ENCODE measurements at places on chromosomes 7 and 10.

GRCh38 chr7:17069146-17069545, 187.4 kb upstream of the AGR3 start:
- no peak for DNase-seq

GRCh38 chr7:157414702-157415096, 77.9 kb downstream of the DNAJB6 start:
- no peak for DNase-seq

GRCh38 chr7:17234030-17234397, 64.4 kb upstream of the AHR start:
- DNase-seq = peak; percentile 16

DNA sequence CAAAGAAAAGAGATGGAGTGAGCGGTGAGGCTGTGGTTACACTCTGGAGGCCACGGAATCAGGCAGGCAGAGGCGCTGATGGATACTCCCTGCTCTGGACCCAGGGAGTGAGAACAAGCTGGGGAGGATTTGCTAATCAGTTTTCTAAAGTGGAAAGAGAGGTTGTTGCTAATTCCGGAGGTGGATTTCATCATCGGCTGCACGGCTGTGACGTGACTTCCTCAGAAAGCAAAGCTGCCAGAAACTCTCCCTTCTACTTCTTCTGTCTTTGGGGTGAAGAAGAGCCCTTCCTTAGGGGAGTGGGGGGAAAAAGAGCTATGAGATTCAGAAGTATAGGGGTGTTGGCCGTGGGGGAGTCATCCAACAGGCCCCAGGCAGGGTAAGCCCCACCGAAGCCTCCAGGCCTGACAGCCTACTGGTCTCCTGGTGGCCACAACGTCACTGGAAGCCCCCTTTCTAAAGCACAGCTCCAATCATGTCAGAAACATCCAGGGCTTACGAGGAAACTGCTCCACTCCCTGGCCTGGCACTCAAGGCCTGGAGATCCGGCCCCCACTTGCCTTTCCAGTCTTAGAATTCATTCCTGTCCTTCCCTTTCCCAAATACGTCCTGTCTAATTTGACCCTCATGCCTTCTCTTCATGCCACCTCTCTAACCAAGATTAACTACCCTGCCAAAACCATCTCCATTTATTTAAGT, 114.5 kb downstream of the HIP1 start:
- no peak for DNase-seq

GRCh38 chr10:129756912-129757901, 206.9 kb downstream of the EBF3 start:
- DNase-seq = no peak

GRCh38 chr7:39233851-39234529, 256.3 kb downstream of the POU6F2 start:
- no peak for DNase-seq

GRCh38 chr10:4278186-4278585, 493.2 kb upstream of the KLF6 start:
- DNase-seq = no peak

- no peak for DNase-seq
These were observed 248.2 kb downstream of the COBL start for GRCh38 chr7:51068401-51068800.

GRCh38 chr10:7818295-7819120, at the start of gene TAF3:
Gene TAF3 (plus strand): TSS chr10:7818505. CDS start chr10:7818710, 205 bp downstream.
- DNase-seq = peak; percentile 78

DNA sequence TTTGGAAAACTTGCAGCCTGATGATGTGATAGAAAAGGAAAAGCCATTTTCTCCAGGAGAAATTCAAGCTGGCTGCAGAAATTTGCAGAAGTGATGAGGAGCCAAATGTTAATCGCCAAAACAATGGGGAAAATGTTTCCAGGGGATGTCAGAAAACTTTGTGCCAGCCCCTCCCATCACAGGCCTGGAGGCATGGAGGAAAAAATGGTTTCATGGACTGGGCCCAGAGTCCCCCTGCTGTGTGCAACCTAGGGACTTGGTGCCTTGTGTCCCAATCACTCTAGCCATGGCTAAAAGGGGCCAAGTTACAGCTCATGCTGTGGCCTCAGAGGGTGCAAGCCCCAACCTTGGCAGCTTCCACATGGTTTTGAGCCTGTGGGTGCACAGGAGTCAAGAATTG, 41.0 kb downstream of the ADD3 start:
- no peak for DNase-seq

- DNase-seq = no peak
These were observed 158.0 kb downstream of the TRIL start for GRCh38 chr7:28800150-28800549.

- no peak for DNase-seq
These were observed 80.9 kb downstream of the LRRC4 start for GRCh38 chr7:127950233-127950935.

GRCh38 chr10:26780106-26780792, 80.5 kb downstream of the ABI1 start:
- DNase-seq = no peak

- DNase-seq = no peak
These were observed 5.5 kb downstream of the SFRP5 start for GRCh38 chr10:97766106-97766810.

DNA sequence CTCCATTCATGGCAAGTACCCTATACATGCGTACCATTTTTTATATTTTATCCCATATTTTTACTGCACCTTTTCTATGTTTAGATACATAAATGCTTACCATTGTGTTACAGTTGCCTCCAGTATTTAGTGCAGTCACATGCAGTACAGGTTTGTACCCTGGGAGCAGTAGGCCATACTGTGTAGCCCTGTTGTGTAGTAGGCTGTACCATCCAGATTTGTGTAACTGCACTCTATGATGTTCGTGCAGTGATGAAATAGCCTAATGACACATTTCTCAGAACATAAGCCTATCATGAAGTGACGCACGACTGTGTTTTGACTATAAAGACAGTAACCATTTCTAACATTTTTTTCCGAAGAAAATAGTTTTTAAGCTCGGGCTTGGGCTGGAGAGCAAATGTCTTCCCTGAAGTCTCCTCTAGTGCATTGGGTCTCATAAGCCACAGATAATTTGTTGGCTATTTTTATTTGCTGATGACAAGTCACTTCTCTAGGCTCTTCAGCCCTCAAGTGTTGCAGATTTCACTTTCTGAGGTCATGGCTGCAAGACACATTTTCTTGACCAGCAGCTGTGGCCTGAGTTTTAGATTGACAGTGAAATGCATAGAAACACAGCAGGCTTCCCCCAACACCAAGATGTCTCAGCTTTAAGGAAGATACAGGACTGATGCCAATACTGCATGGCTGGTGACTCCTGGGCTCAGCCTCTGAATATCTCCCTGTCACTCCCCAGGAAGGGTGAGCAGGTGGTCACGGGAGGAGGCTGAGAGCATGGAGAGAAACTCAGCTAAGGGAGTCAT, 26.9 kb downstream of the EPDR1 start:
- DNase-seq = no peak

GRCh38 chr7:70935854-70936253, 196.1 kb upstream of the GALNT17 start:
- no peak for DNase-seq

DNA sequence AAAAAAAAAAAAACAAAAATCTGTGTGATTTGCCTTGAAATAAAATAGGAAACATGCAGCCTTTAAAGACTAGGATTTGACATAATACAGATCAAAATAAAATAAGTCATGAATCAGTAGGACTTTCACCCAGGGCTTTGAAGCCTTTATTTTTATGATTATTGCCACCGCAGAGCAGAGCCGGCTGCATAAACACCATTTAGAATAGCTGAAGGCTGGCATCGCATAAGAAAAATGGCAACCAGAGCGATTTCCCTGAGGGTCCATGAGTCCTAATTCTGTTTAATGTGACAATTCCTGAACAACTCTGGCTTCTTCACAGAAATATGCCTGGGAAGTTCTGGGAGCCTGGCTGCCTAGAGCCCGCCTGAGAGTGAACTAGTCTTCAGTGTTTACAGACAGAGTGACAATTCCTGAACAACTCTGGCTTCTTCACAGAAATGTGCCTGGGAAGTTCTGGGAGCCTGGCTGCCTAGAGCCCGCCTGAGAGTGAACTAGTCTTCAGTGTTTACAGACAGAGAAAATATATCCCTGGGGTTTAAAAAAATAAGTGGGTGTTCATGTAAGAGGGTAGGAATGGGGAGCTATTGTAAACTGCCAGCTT, 112.0 kb downstream of the EEPD1 start:
- DNase-seq = no peak

GRCh38 chr7:122412883-122413282, 108.3 kb upstream of the FEZF1 start:
- DNase-seq = no peak

- DNase-seq = no peak
These were observed 157.5 kb upstream of the PDE1C start for GRCh38 chr7:32227746-32228145.

- DNase-seq = no peak
These were observed 8.5 kb downstream of the FAM53B start for GRCh38 chr10:124735491-124736286.

DNA sequence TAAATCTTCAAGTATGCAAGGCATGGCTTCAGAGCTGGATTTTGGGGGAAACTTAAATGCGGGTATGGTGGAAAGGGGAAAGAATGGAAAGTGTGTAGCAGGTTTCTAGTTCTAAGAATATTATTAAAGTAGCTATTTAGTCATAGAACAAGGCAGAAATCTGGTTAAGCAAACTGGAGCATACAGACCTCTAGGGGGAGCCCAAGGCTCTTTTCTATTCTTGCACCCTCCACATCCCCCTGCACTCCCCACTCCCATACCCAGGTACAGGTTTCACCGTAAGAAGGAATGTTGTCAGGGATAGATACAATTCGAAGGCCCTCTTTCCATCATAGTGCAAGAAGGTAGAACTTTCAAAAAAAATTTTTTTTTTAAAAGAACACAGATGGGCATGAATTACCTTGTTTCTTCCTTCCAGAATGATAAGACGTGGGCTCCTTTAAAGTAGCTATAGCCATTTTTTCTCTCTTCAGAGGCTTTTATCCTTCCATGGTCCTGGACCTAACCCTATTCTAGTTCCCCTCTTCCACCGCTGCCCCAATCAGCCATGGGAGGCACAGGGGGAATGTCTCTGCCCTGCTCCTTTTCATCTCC, 41.5 kb upstream of the SMIM30 start:
- DNase-seq = no peak

GRCh38 chr7:4794591-4795350, 19.3 kb downstream of the AP5Z1 start:
- DNase-seq = no peak

DNA sequence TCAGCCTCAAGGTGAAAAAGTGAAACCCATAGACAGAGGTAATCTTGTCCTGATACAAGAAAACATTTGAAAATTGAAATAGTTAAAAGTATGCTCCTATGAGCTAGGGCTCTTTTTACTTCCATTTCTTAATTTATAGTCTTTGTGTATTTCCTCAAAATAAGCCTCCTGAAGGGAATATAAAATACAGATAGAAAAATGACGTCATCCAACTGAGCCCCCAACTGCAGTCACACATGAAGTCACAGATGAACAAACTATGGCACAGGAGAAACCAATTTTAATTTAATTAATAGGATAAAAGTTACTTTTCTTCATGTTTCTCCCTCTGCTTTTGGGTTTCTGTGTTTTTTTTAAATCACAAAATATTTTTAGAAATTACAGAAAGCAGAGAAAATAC, 280.3 kb downstream of the HTR7 start:
- no peak for DNase-seq

GRCh38 chr10:104447906-104448305, 94.3 kb downstream of the CFAP58 start:
- no peak for DNase-seq

DNA sequence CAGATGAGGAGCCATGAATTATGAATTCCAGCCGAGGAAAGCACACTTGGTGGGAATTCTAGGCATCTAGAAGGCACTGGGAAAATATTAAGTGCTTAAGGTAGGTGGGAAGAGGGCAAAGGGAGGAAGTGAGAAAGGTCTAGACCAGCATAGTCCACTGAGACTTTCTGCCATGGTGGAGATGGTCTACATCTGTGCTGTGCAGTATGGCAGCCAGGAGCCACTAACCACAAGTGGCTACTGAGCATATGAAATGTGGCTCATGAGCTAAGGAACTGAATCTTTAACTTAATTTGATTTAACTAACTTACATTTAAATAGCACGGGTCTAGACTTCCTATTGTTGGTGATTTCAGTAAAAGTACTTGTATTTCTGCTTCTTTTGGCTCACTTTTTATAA, 82.5 kb upstream of the SEM1 start:
- DNase-seq = no peak

DNA sequence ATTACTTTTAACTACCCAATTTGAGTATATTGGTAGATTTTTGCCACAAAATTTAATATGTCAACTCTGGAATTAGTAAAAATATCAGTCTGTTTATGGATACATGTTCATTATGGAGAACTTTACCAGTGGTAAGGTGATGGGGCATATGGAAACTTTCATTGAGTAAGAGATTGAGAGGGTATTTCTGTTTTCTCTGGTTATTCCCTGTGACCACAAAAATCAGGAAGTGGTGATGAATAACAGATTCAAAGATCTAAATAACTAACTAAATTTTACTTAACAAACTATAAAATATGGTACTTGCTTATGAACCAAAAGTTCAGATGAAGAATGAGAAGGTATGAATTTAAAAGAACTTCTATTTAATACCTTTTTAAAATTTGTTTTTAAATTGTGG, 22.1 kb upstream of the STEAP4 start:
- DNase-seq = no peak

DNA sequence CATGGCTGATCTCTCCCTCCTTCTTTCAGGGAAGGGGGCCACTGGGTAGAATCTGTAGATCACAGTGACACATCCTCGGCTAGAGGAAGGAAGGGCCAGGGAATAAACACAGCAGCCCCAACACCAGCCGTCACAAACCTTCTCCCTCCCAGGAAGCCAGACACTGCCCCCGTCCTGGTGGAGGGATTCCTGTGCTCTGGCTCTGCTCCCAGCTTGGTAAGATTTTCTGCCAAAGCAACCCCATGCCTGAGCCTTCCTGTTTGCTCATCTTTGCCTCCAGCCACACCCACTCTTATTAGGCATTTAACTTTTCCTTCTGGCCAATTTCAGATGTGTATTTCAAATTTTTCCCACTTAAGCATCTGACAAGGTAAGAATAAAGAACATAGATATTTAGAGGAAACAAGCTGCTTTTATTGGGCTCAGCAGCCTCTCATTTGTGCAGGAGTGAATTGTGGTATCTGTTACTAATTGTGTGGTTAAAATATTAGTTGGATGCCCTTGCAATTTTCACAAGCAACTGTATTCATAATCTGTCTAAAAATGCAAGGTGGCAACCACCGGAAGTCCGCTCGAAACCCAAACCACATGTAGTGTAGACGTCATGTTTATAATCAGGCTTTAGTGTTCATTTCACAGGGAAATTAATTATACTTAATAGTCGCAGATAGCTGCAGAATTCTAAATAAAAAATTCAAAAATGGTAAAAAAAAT, 13.2 kb upstream of the NPS start:
- DNase-seq = no peak

DNA sequence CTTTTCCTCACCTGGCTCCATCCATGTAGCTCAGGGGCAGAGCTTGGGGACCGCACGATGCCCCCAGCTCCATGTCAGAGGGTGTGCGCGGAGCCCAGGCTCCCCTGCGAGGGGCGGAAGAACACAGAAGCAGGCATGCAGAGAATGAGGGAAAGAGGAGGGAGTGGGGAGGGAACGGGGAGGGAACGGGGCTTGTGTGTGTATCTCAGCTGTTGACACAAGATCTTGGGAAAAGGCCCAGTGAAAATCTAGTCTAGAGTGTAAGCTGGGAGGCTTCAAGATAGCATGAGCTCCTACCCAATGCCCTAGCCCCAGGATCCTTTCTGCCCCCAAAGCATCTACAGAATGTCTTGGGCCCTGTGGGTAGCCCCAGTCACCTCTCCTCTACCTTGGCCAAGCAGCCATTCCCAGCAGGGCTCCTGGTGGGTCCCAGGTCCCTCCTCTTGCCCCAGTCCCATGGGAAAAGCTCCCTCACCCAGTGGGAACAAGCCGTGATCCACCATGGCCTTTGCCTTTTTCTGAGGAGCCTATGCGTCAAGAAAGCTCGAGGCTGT, 25.1 kb upstream of the NDST2 start:
- DNase-seq = no peak

Measured in activated CD8-positive, alpha-beta memory T cell treated with anti-CD3 and anti-CD28 coated beads for 4 hours (primary cell).